Prostate gland (tissue), 2 donors: ENCODE measurements at places on chromosomes 5 and 9.

GRCh38 chr9:14479163-14479560, 165.2 kb upstream of the NFIB start:
- no peaks in the 10 kb centered on the region for H3K27me3 ChIP-seq
- H3K4me1 ChIP-seq, result no peaks in the 10 kb centered on the region
- no peaks in the 10 kb centered on the region for H3K36me3 ChIP-seq
- H3K4me3 ChIP-seq, result no peak overlapping the region

GRCh38 chr9:125591245-125591644, 115.8 kb downstream of the MAPKAP1 start:
- no peaks in the 10 kb centered on the region for H3K36me3 ChIP-seq
- DNase-seq, result no peak
- no peak overlapping the region for H3K4me3 ChIP-seq
- H3K27me3 ChIP-seq, result no peaks in the 10 kb centered on the region

- H3K36me3 ChIP-seq, result no peaks in the 10 kb centered on the region
- no peaks in the 10 kb centered on the region for H3K27me3 ChIP-seq
- no peak overlapping the region for H3K4me3 ChIP-seq
- no peaks in the 10 kb centered on the region for H3K4me1 ChIP-seq
- DNase-seq, result no peak
- no peak overlapping the region for H3K27ac ChIP-seq
Observed at GRCh38 chr5:172973931-172974330, 9.6 kb upstream of the ATP6V0E1 start.

DNA sequence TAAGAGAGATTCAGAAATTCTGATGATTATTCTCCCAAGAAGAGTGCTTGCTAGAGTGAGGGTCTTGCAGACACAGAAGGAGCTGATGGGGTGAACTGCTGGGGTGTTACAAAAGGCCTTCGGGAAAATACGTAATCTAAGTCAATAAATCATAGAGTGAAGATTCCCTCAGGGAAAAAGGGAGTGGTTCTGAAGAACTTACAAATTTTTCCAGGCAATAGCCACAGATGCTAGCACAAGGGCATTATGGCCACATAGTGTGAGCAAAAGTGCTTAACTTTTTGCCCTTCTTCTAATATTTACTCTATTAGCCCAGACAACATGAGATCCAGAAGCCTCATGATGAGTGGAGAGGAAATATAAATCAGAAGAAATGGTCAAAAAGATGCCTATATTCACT, 137.3 kb downstream of the TMC1 start:
- H3K4me1 ChIP-seq, result no peaks in the 10 kb centered on the region
- H3K27me3 ChIP-seq, result no peaks in the 10 kb centered on the region
- H3K27ac ChIP-seq, result no peak overlapping the region
- DNase-seq, result no peak
- H3K36me3 ChIP-seq, result no peaks in the 10 kb centered on the region

- no peak overlapping the region for H3K27ac ChIP-seq
- no peak for DNase-seq
Observed at GRCh38 chr5:111854186-111854585, 97.2 kb upstream of the NREP start.

- H3K27ac ChIP-seq, result no peak overlapping the region
- no peak for DNase-seq
- peaks cover 15% of the 10 kb centered on the region for H3K4me1 ChIP-seq
- H3K27me3 ChIP-seq, result no peaks in the 10 kb centered on the region
- no peaks in the 10 kb centered on the region for H3K36me3 ChIP-seq
Observed at GRCh38 chr9:34515959-34516358, 6.8 kb downstream of the ENHO start.

GRCh38 chr9:32866273-32866672, 82.9 kb downstream of the TMEM215 start:
- H3K27me3 ChIP-seq, result no peaks in the 10 kb centered on the region
- H3K36me3 ChIP-seq, result no peaks in the 10 kb centered on the region
- no peak overlapping the region for H3K27ac ChIP-seq
- no peaks in the 10 kb centered on the region for H3K4me1 ChIP-seq
- H3K4me3 ChIP-seq, result no peak overlapping the region

GRCh38 chr9:117815948-117816347, 111.7 kb downstream of the TLR4 start:
- H3K27me3 ChIP-seq, result no peaks in the 10 kb centered on the region
- DNase-seq, result no peak
- H3K4me3 ChIP-seq, result no peak overlapping the region
- H3K27ac ChIP-seq, result no peak overlapping the region
- no peaks in the 10 kb centered on the region for H3K36me3 ChIP-seq

DNA sequence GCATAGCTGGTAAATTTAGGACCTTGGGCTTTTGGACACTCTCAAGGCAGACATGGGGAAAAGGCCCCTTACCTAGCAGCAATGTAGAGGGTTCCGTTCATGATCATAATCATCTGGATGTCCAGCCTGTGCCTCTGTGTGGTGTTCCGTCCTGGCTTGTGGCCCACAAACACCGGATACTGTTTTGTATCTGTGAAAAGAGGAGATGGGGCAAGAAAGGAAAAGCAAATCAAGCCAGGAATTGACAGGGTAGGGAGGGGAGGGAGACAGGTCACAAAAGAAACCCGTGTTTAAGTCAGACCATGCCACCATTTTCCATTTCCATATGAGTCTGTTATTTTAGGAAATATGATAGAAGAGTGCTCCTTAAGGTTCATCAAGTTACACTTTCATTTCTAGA, 72.5 kb downstream of the SEMA6A start:
- H3K27me3 ChIP-seq, result no peaks in the 10 kb centered on the region
- no peaks in the 10 kb centered on the region for H3K4me1 ChIP-seq
- H3K27ac ChIP-seq, result no peak overlapping the region
- H3K36me3 ChIP-seq, result no peaks in the 10 kb centered on the region
- no peak for DNase-seq

- no peaks in the 10 kb centered on the region for H3K4me1 ChIP-seq
- H3K4me3 ChIP-seq, result no peak overlapping the region
- H3K27ac ChIP-seq, result no peak overlapping the region
- no peaks in the 10 kb centered on the region for H3K27me3 ChIP-seq
- no peaks in the 10 kb centered on the region for H3K36me3 ChIP-seq
- no peak for DNase-seq
Observed at GRCh38 chr9:123065196-123065595, 31.7 kb downstream of the GPR21 start.

DNA sequence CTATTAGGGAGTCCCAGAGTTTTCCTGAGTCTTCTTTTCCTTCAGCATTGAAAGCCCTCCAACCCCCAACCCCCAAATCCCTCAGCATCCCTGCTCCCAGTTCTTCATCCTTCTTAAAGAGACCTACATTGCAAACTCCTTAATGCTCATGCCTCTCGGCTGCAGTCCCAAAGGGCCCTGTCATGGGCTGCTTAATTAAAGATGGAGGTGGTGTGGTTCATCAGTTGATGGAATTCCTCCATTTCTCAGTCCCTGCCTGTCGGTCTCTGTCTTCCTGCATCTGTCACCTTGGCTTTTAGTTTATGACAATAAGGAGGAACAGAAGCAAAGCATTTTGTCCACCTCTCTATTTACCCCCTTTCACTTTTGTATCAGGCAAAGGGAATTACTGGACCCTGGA, 2.0 kb downstream of the FOXI1 start:
- no peak for DNase-seq
- no peaks in the 10 kb centered on the region for H3K27me3 ChIP-seq
- H3K4me3 ChIP-seq, result no peak overlapping the region

DNA sequence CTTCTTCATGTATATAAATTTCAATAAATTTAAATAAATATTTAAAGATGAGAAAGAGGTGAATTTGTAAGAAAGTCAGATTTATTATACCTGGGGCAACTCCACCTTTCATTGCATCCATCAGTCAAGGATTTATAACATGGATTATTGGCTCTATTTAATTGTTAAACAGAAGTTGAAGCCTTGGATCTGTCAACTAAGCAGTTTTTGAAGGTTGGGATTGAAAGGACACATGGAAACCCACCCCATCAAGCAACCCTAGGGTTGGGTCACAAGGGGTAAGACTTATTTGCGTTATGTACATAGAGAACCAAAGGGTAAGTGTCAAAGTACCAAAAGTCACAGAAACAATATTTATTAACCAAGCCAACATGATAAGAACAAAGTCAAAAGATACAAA, 342.5 kb downstream of the ELAVL2 start:
- H3K27ac ChIP-seq, result no peak overlapping the region
- no peaks in the 10 kb centered on the region for H3K4me1 ChIP-seq
- DNase-seq, result no peak
- no peak overlapping the region for H3K4me3 ChIP-seq
- H3K36me3 ChIP-seq, result no peaks in the 10 kb centered on the region

GRCh38 chr9:14424289-14424688, 110.3 kb upstream of the NFIB start:
- H3K4me3 ChIP-seq, result no peak overlapping the region

GRCh38 chr9:9100070-9100469, 1300.5 kb upstream of the DMAC1 start:
- no peaks in the 10 kb centered on the region for H3K4me1 ChIP-seq
- DNase-seq, result no peak
- no peaks in the 10 kb centered on the region for H3K27me3 ChIP-seq
- H3K27ac ChIP-seq, result no peak overlapping the region

GRCh38 chr9:71858102-71858798, 52.7 kb downstream of the ABHD17B start:
- no peak for DNase-seq
- no peak overlapping the region for H3K27ac ChIP-seq
- no peaks in the 10 kb centered on the region for H3K36me3 ChIP-seq
- H3K27me3 ChIP-seq, result no peaks in the 10 kb centered on the region
- H3K4me3 ChIP-seq, result no peak overlapping the region
- no peaks in the 10 kb centered on the region for H3K4me1 ChIP-seq

DNA sequence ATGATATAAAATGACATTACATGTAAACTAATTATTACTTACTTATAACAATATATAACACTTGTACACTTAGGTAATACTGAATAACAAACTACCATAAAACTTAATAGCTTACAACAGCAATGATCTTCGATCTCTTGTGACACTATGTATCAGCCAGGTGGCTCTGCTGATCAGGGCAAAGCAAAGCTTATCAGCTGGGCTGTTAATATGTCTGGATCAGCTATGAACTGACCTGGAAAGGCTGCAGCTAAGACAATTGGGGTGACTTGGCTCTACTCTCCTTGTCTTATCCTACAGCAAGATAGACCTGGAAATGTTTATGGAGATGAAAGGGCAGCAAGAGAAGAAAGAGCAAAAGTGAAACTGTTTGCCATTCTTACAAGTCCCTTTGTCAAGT, 511.3 kb downstream of the TLR4 start:
- H3K4me3 ChIP-seq, result no peak overlapping the region
- no peaks in the 10 kb centered on the region for H3K4me1 ChIP-seq
- H3K27me3 ChIP-seq, result no peaks in the 10 kb centered on the region
- H3K27ac ChIP-seq, result no peak overlapping the region

- H3K4me1 ChIP-seq, result no peaks in the 10 kb centered on the region
- H3K36me3 ChIP-seq, result no peaks in the 10 kb centered on the region
- H3K27ac ChIP-seq, result peak overlapping the region; percentile 25
- no peak for DNase-seq
- no peak overlapping the region for H3K4me3 ChIP-seq
Observed at GRCh38 chr9:129197978-129198318, 19.9 kb upstream of the IER5L start.

GRCh38 chr5:74105126-74105780, 479.3 kb downstream of the ARHGEF28 start:
- H3K36me3 ChIP-seq, result no peaks in the 10 kb centered on the region
- DNase-seq, result no peak
- H3K4me3 ChIP-seq, result no peak overlapping the region
- peak overlapping the region; percentile 45 for H3K27ac ChIP-seq

DNA sequence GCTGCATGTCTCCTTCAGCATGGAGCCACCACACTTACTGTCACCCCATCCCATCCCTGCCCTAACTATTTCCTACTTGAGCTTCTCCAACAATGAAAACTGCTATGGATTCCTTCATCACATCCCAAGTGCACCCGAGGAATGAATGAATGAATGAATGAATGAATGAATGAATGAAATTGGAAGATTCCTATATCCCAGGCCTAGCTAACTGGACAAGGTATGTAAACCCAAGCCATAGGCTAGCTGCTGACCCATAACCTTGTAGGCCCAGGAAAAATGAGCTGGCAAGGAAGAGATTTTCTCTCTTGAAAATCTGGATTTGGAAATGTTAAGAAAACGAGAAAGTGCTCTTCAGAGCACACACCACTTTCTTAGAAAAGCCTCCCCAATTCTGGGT, 97.4 kb downstream of the GABBR2 start:
- H3K4me3 ChIP-seq, result no peak overlapping the region
- no peak for DNase-seq
- no peaks in the 10 kb centered on the region for H3K4me1 ChIP-seq
- H3K36me3 ChIP-seq, result no peaks in the 10 kb centered on the region

GRCh38 chr9:71762900-71763653, 5.2 kb downstream of the CEMIP2 start:
- no peak overlapping the region for H3K4me3 ChIP-seq
- H3K36me3 ChIP-seq, result no peaks in the 10 kb centered on the region
- no peak for DNase-seq
- peaks cover 8% of the 10 kb centered on the region for H3K4me1 ChIP-seq
- no peak overlapping the region for H3K27ac ChIP-seq

DNA sequence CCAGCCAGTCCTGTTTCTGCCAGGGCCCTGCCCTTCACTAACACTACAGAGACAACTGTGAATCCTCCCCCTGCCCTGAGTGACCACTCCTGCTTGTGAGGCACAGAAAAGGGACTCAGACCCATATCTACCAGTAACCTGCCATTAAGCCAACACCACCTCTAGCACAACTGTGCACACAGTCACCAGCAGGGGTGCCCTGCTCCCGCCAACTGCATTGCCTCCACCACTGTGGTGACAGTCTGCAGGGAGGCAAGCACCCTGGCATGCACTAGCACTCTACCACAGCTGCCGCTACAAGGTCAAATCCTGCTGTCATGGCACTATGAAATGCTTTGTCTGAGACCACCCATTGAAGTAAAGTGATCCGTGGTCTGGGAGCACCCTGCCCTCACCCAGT, 1028.5 kb upstream of the CDH9 start:
- no peak overlapping the region for H3K27ac ChIP-seq
- no peaks in the 10 kb centered on the region for H3K27me3 ChIP-seq
- no peak overlapping the region for H3K4me3 ChIP-seq
- H3K36me3 ChIP-seq, result no peaks in the 10 kb centered on the region
- no peak for DNase-seq

- no peak overlapping the region for H3K4me3 ChIP-seq
- H3K27ac ChIP-seq, result no peak overlapping the region
- no peak for DNase-seq
- H3K36me3 ChIP-seq, result no peaks in the 10 kb centered on the region
- H3K4me1 ChIP-seq, result no peaks in the 10 kb centered on the region
Observed at GRCh38 chr5:170538696-170539586, 35.1 kb downstream of the KCNIP1 start.

DNA sequence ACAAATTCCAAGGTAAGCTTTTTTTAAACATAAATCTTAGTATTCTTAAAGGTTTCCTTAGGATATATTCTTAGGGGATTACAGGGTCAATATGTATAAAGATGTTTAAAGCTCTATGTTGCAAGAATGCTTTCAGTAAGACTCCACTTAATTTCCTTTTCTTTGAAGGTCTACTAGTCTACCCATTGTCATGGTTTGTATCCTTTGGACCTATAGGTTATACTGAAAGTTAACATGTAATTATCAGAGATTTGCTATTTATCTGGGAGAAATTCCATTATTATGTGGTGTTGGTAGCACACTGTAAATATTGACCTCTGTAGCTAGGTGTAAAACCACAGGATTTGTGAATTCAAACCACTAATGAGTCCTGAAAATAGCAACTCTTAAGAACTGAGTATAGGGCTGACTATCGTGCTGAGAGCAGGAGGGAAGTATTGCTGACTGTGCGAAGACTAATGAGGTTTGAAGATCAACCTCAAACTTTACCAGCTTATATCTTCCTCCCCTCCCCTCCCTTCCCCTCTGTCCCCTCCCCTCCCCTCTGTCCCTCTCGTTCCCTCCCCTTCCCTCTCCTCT, 85.6 kb downstream of the GADD45G start:
- no peak for DNase-seq
- H3K4me1 ChIP-seq, result peaks cover 10% of the 10 kb centered on the region
- H3K4me3 ChIP-seq, result no peak overlapping the region
- H3K27ac ChIP-seq, result no peak overlapping the region
